Stimulated activated CD8-positive, alpha-beta memory T cell treated with anti-CD3 and anti-CD28 coated beads, Interleukin-4, amount 100 ng/mL, for 1 hour (primary cell): ENCODE measurements at places on chromosomes 12 and 14.

- DNase-seq = no peak
Measured at GRCh38 chr14:44979740-44980356, 17.9 kb downstream of the TOGARAM1 start.

DNA sequence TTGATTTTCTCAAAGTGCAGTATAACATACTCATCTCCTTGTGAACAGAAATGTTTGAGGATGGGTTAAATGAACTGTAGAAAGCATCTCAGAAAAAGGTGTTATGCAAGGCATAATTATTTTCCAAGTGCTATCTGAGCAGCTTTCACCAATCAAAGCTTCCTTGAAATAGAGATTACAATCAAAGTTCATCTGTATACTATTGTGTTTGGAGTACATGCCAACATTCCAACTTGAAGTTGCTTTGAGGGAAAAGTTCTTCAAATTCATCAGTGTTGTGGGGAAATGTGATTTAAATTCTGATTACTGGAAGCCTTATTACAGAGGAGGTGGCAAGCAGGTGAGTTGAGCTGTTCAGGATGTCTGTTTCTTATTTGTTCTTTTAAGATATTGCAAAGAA, 68.2 kb downstream of the TMTC2 start:
- no peak for DNase-seq

DNA sequence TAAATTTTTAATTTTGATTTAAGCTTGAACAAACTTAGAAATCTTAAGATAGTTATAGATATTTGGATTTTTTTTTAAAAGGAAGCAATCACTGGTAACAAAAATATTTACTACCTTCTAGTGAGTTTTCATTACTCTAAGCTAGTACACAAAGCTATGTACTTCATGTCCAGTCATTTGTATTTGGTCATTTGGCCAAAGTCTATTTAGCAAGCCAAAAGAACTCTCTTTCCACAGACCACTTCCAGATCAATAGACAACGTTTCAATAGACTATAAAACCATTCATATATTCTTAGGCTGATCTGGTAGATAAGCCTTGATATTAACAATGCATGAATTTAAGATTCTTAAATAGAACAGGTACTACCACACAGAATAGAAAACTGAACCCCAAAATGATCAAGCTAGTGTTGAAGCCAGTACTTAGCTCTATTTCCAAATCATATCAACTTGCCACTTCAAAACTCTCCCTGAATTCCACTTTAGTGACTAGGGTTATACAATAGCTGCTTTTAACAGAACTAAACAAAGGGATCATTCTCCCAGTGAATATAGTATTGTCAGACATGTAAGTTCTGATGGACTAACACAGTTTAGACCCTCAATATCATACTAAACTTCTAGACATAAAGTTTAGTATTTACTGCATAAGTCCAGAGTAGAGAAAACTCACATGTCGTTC, 21.7 kb downstream of the CAPRIN2 start:
- DNase-seq = no peak

DNA sequence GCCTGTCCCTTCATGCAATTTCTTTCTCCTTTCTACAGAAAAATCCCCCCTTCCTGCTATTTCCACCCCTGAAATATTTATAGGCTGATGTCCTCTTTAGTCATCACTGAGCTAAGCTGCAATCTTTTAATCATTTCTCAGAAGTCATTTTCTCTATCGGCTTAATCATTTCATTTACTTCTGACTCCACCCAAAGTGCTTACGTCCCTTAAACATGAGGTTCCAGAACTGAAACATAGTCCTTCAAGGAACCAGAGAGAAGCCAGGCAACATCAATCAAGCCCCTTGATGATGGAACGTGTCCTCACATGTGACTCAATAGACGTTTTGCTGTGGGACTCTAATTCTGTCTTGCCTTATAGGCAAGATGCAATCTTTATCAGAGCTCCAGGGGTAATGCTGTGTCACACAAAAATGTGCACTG, 148.7 kb upstream of the KRR1 start:
- no peak for DNase-seq

DNA sequence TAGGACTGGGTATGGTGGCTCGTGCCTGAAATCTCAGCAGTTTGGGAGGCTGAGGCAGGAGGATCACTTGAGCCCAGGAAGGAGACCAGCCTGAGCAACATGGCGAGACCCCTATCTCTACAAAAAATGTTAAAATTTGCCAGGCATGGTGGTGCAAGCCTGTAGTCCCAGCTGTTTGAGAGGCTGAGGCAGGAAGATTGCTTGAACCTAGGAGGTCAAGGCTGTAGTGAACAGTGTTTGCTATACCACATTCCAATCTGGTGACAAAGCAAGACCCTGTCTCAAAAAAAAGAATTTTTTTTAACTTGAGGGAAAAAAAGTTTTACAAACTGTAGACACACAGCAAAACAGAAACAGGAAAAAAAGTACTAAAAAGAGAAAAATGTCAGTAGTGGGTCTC, 2.3 kb upstream of the MAP3K9 start:
- DNase-seq = no peak

DNA sequence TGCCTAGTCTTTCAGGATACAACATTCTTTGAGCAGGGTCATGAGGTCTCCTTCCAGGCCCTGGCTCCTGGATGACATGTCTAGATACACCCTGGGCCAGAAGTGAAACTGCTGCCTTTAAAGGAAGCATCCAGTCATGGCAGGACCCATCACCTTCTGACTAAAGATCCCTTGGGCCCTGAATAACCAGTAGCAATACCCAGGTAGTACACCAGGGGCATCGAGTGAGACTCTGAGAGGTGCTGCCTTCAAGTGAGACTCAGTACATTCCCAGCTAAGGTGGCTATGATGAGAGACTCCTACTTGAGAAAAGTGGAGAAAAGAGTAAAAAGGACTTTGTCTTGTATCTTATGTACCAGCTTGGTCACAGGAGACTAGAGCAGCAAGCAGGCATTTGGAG, 23.5 kb downstream of the OR6C68 start:
- DNase-seq = no peak
